ENCODE measurements at places on chromosomes 5 and 9.

- DNase-seq: no peak
Observed at GRCh38 chr9:131545003-131545785, at the start of gene PRRT1B. PRRT1B (plus strand) TSS chr9:131545523; CDS start chr9:131545616, 93 bp downstream.

GRCh38 chr9:28127101-28127500, 553.8 kb upstream of the C9orf72 start:
- no peak for DNase-seq

- no peak for DNase-seq
Observed at GRCh38 chr9:127175764-127176163, 53.3 kb upstream of the ANGPTL2 start.

- DNase-seq: peak; percentile 66
Observed at GRCh38 chr5:62305715-62306322, at the start of gene KIF2A. KIF2A (plus strand) TSS chr5:62306206; CDS start chr5:62306473, 267 bp downstream.

DNA sequence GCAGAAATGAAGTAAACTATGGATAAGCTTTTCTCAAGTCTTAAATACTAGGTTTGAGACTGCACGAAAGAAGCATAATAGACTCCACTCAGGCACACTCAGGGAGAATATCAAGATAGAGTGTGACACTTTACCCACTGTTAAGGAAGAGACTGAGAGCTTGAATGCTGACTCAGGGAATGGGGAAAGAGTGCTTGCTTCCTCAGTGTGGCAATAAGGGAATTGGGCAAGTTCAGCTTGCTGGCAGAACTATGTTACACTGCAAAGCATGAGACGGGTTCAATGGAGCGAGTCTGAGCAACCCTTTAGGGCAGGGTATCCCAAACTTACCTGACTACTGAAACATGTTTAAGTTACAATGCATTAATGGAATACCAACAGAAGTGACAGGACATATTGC, 237.7 kb upstream of the MEF2C start:
- DNase-seq: no peak

DNA sequence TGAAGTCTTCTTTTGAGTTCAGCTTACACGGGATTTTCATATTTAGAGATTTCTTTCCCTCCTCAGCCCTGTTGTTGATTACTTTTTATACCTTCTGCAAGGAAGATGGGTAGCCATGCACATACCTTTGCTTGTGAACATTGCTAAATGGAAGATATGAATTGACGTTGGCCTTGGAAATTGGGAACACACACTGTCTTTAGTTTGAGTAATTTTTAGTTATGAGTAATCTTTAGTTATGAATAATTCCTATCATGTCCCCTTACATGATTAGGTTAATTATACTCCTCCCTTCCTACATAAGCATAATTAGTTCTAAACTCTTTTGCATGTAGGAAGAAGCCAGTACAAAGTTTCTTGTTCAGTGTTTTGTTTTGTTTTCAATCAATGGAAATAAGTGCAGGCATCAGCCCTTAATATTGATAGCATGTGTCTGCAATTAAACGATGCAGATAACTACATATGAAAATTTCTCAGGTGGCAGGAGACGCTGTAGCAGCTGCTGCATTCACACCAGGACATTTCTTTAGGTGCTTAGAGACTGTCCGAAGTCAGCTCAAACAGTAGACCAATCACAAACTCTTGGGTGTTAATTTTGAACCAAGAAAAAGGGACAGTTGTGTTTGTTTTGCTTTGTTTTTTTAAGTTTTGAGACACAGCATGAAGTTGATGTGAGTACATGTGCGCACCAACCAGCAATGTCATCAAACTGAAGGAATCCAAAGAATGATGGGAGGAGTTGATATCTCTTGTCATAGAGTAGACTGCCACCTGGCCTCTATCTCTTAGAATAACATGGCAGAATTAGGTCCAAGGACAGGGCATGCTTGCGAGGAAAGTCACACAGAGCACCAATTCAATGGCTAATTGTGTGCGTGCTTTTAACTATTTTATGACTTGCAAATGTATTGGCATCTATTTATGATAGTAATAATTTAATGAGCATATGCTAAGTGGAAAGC, 51.4 kb downstream of the SMARCA2 start:
- DNase-seq: no peak

DNA sequence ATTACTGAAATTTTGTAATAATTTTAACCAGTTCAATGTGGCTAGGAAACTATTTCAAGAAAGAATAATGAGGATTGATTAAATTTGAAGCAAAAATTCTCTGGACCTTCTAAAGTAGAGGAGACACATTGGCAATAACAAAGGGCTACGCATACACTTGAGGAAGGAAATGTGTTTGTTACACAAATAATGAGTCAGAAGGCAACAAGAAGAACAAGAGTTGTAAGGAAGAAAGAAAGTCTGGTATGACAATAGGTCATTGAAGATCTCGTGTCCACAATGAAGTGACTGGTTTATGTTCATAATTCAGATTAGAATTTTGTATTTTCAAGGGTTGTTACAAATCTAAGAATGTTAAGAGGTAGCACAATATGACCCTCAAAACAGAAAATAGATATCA, 25.8 kb downstream of the ST8SIA4 start:
- no peak for DNase-seq

Data from BJ (cell line).